Endothelial cell of umbilical vein (primary cell): ENCODE measurements at places on chromosomes 5 and 9.
A peak's percentile ranks its signal among the peaks of the same experiment; 100 is the strongest.

- no peak for DNase-seq
Measured at GRCh38 chr5:127643607-127644006, 5.3 kb upstream of the CTXN3 start.

GRCh38 chr5:8981016-8981415 lies 564.9 kb downstream of the SEMA5A start:
- DNase-seq, result no peak

DNA sequence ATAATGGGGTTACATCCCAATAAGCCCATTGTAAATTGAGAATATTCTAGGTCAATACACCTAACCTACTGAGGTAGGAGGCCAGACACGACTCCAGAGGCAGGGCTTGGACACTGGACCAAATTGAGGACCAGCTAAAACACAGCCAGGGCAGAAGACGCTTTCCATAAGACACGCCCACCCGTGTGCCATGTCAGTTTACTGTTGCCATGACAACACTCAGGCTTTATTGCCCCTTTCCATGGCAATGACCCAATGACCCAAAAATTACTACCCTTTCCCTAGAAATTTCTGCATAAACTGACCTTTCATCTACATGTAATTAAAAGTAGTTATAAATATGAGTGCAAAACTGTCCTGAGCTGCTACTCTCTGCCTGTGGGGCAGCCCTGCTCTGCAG lies 31.5 kb downstream of the SLC22A4 start:
- no peak for DNase-seq

GRCh38 chr5:125306741-125307140 lies 560.3 kb upstream of the ZNF608 start:
- DNase-seq, result no peak

DNA sequence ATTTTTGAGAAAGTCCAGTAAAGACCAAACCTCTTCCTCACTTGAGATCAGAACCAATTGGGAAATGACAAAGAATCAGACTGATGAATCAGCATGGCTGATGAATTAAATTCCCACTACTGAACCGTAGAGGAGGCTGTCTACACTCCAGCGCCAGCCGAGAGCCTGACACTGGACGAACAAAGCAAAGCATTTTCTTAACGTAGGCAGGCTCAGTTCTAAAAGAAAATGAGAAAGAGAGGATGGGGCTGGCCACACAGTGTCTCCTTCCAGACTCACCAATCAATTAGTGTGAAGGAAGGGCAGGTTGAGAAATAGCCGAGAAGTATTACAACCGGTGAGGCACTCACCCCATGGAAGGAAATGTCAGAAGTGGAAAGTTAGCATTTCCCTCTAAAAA lies 49.4 kb downstream of the ITGA1 start:
- peak; percentile 76 for DNase-seq

GRCh38 chr5:144368556-144368955 lies 197.9 kb downstream of the KCTD16 start:
- DNase-seq, result peak; percentile 53

GRCh38 chr9:15469406-15469805 lies 41.4 kb downstream of the PSIP1 start:
- no peak for DNase-seq
